WTC11 (cell line): ENCODE measurements at places on chromosomes 2 and 18. TPM values are rescaled to one million over a fixed set of nuclear protein-coding genes. Genes with fewer than 3 reads are reported as not detected.

DNA sequence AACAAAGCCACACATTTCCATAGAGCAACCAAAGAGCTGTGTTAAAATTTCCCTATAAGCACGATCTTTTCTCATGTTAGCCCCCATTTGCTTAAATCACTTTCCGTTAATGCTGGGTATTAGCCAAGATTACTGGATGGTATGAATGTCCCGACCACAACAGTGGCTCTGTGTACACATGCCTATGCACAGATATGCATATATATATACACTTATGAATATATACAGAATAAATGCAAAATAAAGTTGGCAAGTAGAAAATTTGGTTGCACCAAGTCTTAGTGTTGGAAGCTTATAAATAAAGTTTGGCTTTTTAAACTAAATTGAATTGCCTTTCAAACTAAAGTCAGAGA lies 265.9 kb upstream of the ETAA1 start:
- no peak overlapping the region for H3K4me3 ChIP-seq
- no peak overlapping the region for H3K27ac ChIP-seq
- no peaks in the 10 kb centered on the region for H3K4me1 ChIP-seq

DNA sequence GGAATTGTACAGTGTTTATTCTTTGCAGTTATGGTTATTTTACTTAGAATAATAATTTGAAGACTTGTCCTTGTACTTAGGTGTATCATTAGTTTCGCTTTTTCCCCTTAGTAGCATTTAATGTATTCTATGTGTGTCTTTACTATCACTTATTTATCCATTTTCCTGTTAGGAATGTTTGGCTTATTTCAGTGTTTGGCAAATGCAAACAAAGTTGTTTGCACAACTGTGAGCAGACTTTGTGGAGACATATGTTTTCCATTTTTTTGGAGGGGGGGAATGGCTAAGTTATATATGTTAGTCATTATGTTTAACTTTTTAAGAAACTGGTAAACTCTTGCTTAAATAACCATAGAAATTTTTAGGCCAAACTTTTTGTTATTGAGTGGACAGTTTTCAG lies 447.7 kb downstream of the SOX11 start:
- peaks cover 62% of the 10 kb centered on the region for H3K36me3 ChIP-seq
- H3K27ac ChIP-seq: no peak overlapping the region
- H3K4me1 ChIP-seq: no peaks in the 10 kb centered on the region
- H3K4me3 ChIP-seq: no peak overlapping the region
- no peak for DNase-seq

HRH4 gene
- not detected in 3 replicates for total RNA-seq

PTPN4 gene
- total RNA-seq: 79.4 to 85.8 TPM (median 79.7 TPM) in 3 replicates

IL1RN gene
- not detected in 3 replicates for total RNA-seq

HIBCH gene
- total RNA-seq: 26.5 to 32.2 TPM (median 29.6 TPM) in 3 replicates
